ENCODE measurements at places on chromosomes 5 and 9.

DNA sequence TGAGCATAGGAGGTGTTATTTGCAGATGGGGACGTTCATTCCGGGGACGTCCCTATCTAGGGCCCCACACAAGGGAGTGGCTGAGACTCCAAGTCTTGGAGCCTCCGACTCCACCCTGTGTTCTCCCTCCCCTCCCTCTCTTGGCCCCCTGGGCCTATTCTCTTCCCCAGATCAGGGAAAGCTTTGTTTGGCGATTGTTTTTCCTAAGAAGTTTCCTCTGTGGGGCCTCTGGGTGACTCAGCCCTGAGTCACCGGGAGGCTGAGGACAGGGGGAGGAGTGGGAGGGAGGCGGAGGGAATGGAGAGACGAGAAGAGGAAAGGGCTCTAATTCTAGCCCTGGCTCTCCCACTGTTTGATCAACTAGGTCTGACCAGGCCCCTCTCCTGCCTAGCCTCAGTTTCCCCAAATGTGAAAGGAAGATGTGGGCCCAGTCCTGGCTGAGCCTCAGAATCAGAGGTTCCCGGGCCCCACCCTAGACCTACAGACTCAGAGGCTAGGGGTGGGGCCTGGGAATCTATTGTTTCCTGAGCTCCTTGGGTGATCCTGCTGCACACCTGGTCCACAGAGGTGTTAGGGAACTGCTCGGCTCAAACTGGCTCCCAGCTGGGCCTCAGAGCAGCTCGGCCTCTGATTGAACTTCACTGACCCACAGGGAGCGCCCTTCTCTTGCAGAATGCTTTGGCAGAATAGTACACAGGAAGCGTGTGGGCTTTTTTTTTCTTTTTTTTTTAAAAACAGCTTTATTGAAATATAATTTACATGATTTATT lies 19.2 kb downstream of the GSN start:
- DNase-seq, result no peak

GRCh38 chr5:155064580-155064979 lies 51.0 kb downstream of the KIF4B start:
- no peak for DNase-seq

DNA sequence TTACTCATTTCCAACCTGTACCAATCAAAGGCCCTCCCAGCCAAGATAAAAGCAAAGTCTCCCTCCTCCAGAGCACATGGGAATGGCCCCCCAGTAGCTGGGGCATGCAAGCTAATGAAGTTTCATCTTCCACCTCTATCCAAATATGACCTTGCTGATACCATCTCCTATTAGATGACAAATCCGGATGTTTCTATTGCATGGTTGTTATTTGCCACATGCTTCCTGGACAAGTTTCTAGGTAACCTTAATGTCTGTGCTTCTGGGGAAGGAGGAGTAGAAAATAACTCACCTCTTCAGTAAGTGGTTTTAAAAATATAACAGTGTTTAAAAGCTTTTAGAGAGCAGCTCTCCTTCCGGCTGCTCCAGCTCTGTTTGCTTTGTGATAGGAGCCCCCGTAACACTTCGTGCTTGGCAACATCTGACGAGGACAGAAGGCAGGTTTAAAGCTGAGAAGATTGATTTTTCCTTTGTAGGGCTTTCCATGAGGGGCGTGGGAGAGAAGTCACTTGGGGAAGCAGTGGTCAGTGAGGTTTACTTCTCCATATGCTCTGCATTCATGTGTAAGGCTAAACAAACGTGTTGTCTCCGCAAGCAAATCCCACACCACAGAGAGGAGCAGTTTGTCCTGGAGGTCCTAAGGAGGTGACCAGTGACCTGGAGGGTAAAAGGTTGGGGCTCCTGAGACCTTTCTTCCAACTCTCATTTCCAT lies 40.3 kb upstream of the GLRX start:
- no peak for DNase-seq

- DNase-seq, result no peak
Measured at GRCh38 chr5:59496524-59497134, 396.9 kb downstream of the PDE4D start.

DNA sequence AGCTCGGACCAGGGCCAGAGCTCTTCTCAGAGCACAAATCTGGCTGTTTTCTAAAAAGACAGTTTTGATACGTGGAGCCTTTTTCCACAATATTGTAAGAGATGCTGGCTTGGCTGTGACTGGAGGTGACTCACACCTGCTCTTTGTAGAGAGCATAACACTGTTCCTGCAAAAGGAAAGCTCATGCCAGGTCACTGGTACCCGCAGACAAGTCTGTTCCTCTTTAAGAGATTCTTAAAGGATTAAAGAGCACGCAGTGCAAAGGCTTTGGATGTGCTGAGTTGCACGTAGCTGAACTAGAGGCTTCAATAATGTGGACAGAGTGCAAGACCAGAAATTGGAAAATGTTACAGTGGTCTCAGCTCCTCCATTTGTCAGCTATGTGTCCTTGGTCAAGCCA lies 19.0 kb downstream of the ACTL7B start:
- DNase-seq, result no peak

- no peak for DNase-seq
Measured at GRCh38 chr9:37575001-37575400, 1.2 kb downstream of the FBXO10 start.

All from CD4-positive, alpha-beta T cell treated with Interleukin-21 for 1 hour (primary cell).